ENCODE measurements at places on chromosomes 1 and 21.

- DNase-seq, result peak; percentile 43
Measured at GRCh38 chr21:44598061-44598460, 2.3 kb upstream of the KRTAP10-7 start.

- no peak for DNase-seq
Measured at GRCh38 chr1:181347495-181348390, 135.6 kb upstream of the CACNA1E start.

DNA sequence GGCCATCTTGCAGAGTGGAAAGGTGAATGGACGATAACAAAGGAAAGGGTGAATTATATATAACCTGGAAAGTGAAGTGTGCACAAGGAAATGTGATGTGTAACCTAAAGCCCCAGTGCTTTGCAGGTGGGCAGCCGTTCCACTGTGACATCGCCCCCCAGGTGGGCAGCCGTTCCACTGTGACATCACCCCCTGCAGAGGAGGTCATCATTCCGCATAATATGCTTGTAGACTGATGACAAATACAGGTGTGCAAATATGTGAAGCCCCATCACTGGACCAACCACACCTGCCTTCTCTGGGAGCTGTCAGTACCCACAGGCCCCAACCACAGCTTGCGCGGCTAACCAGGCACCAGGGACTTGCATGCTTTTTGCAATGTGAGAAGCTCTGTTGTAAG is 4.7 kb upstream of the ZNF496 start:
- no peak for DNase-seq

DNA sequence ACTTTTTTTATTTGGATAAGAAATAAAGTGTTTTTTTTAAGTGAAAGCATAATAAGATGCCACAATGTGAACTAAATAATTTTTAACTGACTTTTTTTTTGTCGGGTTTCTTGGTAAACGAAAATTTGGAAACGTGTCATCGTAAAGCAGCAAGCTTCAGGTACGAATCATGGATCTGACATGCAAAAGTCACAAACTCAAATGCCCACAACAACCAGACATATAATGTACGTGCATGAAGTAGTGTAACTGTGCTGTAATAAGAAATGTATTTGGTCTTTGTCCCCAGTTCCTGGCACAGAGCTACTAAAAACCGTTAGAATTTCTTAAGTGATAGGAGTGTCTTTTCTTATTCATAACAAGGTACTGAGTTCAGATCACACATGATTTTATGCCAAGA is 44.3 kb upstream of the LRRC7 start:
- DNase-seq, result no peak

DNA sequence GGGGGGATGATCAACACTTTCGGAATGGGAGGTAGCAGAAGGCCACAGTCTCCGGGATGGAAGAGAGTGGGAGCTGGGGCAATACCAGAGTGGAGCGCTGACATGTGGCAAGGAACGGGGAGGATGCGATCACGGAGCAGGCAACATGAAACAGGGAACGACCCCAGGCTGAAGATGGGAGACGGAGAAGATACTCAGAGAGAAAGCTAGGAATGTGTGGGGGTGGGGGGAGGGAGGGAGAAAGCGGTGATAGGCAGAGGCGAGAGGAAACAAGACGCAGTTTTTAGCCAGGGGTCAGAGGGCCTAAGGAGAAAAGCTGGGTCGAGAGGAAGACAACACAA is 577 bp downstream of the RAB3GAP2 start:
- DNase-seq, result peak; percentile 43

- DNase-seq, result peak; percentile 65
Measured at GRCh38 chr1:10471411-10472219, 714 bp downstream of the DFFA start.

- no peak for DNase-seq
Measured at GRCh38 chr1:8468751-8469150, 150.8 kb downstream of the SLC45A1 start.

GRCh38 chr1:201126832-201127754 is at the start of gene ASCL5:
ASCL5 (minus strand) TSS chr1:201127184; CDS start chr1:201115372, 11,812 bp downstream.
- peak; percentile 89 for DNase-seq

- no peak for DNase-seq
Measured at GRCh38 chr21:41043014-41043413, 124.9 kb upstream of the BACE2 start.

DNA sequence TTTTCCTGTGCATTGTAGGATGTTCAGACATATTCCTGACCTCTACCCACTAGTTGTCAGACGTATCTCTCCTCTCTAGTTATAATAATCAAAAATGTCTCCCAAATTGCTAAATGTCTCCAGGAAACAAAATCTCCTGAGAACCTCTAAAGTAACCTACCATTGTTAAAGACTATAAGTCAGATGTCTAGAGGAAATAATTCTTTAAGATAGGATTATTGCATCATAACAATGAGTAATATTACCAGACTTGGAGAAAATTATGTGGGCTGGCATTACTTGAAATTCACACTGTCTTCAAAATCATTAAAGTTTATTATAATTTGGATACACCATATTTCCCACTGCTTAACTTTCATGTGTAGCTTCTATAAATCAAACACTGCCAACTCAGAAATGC is 643.0 kb upstream of the ADGRL2 start:
- no peak for DNase-seq

DNA sequence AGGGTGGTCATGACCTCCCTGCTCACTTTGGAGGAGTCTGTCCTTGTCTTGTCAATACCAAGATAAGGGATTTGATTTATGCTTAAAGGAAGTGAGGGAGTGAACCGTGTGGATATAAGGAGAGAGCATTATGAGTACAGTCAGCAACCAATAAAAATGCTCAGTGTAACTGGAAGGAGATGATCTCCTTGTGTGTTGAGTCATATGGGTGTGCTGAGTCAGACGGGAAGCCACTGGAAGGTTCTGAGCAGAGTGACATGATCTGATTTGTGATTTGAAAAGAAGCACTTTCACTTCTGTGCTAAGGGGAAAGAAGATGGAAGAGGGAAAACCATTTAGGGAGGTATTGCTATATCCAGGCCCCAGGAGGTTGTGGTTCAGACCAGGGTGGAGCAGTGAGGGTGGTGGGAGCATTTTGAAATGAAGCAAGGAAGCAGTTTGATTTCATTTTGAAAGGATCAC is 2.5 kb upstream of the BCL10 start:
- no peak for DNase-seq

GRCh38 chr1:88897070-88897730 is 5.8 kb upstream of the GTF2B start:
- DNase-seq, result no peak

- no peak for DNase-seq
Measured at GRCh38 chr21:46128106-46128932, 27.1 kb downstream of the FTCD start.

DNA sequence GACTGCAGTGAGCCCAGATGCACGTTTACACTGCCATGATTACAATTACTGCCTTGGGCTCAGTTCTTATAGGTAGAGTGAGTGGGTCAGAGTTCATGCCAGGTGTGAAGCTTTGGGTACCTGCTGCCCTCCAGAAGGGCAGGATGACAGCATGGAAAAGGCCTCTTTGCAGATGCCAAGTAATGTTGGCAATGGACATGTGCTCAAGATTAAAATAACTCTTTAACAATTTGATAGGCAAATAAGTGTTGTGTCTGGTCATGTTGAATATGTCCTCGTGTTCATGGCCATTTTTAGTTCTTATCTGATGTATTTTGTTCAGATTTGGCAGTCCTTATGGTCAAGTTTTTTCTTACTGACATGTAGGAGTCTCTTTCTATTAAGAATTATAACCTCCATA is 34.8 kb downstream of the S100B start:
- no peak for DNase-seq

GRCh38 chr1:204190212-204191211 is 5.8 kb downstream of the KISS1 start:
- peak; percentile 95 for DNase-seq

DNA sequence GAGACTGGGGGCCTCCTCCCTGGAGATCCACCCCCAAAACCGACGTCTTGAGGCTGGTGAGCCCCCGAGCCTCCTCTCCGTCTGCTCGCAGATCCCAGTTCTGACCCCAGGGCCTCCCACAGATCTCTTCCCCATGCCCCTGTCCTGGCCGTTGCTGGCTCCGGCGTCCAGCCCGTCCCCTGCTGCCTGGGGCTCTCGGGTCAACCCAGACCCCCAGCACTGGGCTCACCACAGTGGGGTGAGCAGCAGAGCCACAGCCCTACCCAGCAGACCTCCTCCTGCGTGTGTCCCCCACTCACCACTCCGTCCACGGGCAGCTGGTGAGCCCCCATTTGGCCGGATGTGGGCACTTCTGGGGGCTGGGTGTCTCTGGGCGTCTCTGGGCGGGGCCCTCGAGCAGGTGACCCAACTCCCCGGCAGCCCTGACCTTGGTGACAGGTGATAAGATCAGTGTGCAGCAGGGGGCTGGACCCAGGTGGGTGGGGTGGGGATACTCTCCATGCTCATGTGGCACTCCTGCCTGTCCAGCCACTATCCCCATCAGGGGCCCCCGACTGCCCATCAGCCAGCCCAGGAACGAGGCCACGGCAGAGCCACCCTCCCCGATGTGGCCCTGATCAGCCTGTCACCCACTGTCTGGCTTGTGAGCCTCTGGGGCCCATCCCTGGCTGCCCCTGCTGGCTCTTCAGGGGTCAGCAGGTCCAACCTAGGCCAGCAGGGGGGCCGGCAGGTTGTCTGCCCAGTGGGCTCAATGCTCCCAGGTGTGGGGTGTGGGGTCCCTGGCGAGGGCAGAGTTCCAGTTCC is 709 bp downstream of the TNFRSF14 start:
- no peak for DNase-seq

- DNase-seq, result no peak
Measured at GRCh38 chr1:43304314-43304681, 3.5 kb downstream of the TIE1 start.

- DNase-seq, result no peak
Measured at GRCh38 chr1:111747947-111748346, 7.8 kb upstream of the DDX20 start.

DNA sequence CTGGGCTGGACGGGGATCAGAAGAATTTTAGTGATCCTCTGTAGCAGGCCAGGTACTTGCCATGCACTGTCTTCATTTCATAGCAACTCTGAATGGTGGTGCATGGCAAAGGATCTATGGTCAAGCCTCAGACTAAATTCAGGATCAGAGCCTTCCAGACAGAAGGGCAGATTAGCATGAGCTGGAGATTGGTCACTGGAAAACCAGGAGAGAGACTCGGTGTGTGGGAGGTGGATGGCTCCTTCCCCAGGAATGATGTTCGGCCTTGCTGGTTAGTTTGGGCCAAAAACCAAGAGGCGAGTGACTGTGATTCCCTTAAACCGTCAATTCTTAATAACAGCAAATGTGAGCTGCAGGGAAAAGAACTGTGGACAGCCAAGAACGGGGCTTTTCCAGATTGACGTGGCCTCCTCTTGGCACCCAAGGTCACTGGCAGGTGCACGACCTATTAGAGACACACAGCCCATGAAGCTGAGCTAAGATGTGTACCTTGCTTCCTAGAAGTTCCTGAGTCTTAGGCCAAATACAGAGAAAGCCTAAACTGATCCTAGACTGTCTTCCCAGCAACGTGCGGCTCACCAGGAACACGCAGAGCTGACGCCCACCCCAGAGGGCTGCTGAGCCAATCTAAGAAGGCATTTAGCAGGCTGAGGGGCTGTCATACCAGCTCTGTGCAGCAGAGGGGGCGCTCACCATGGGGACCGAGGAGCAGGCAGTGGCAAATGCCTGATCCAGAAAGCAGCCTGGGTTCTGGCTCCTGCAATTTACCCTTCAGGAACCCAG is 18.5 kb downstream of the ALDH4A1 start:
- peak; percentile 93 for DNase-seq

DNA sequence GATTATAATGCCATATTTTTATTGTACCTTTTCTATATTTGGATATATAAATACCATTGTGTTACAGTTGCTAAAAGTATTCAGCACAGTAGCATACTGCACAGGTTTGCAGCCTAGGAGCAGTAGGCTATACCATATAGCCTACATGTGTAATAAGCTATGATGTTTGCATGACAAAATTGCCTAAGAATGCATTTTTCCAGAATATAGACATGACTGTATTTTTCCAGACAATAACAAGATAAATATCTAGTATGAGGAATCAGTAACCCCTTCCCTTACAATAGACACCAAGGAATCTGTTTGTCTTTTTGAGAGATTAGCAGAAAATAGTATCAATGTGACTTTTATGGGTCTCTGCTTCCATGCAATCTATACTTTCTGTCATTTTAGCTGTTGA is 228.6 kb downstream of the GRIK1 start:
- DNase-seq, result no peak

GRCh38 chr1:230869500-230869899 is 1.2 kb upstream of the C1orf198 start:
- no peak for DNase-seq

- no peak for DNase-seq
Measured at GRCh38 chr1:5850503-5850902, 141.7 kb downstream of the NPHP4 start.

- DNase-seq, result no peak
Measured at GRCh38 chr1:67636146-67636545, 48.9 kb upstream of the GADD45A start.

GRCh38 chr21:44423941-44424607 is 31.2 kb upstream of the LRRC3 start:
- peak; percentile 48 for DNase-seq

DNA sequence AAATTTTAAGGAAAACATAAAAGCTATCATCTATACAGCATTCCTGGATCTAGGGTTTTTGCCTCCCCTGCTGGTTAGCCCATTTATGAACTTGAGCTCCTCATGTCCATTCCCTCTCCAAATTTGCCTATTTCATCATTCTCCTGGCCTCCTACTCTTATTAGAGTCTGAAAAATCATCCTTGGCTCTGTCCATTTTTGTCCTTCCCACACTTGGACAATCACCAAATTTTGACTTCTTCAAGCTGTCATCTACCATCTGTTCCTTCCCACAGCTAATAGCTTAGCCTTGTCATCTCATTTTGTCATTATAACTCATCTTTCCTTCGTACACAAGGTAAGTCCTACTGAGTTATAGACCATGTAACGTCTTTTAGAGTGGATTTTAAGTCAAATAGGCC is 2.2 kb upstream of the HENMT1 start:
- no peak for DNase-seq

DNA sequence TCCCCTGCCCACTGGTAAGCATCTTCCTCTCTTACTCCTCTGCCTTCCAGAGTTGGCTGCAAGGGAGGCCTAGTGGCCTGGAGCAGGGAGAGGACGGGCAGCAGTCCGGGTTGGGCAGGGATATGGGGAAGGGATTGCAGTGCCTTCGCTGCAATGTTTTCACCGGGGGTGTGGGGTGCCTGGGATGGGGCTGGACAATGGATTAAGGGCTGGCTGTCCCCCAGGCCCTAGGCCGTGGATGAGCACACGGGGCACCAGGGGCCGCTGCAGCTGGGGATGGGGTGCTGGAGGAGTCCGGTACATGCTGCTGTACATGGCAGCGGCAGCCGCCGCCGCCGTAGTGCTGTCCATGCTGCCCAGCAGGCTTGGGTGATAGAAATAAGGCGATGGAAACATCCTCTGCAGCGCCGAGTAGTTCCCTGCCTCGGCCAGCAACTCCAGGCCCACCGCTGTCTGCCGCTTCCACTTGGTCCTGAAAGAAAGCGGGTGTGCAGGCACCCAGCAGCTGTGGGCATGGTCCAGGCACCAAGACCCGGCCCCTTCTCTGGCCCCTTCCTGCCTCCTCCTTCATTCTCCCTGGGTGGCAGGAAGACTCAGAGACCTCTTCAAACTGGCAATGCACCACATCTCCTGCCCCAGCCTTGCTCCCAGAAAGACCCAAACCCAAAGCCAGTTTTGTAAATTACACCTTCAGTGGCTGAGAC is 4.8 kb downstream of the BARHL2 start:
- DNase-seq, result peak; percentile 69

- DNase-seq, result no peak
Measured at GRCh38 chr1:152313970-152314369, 11.1 kb downstream of the FLG start.
